BJ (cell line): ENCODE measurements at places on chromosomes 2 and 18. TPM values are rescaled to one million over a fixed set of nuclear protein-coding genes. Genes with fewer than 3 reads are reported as not detected.

- no peak for DNase-seq
Observed at GRCh38 chr2:171579481-171579880, 57.2 kb downstream of the CYBRD1 start.

- no peak for DNase-seq
Observed at GRCh38 chr2:218863021-218863520, 3.5 kb downstream of the WNT6 start.

DNA sequence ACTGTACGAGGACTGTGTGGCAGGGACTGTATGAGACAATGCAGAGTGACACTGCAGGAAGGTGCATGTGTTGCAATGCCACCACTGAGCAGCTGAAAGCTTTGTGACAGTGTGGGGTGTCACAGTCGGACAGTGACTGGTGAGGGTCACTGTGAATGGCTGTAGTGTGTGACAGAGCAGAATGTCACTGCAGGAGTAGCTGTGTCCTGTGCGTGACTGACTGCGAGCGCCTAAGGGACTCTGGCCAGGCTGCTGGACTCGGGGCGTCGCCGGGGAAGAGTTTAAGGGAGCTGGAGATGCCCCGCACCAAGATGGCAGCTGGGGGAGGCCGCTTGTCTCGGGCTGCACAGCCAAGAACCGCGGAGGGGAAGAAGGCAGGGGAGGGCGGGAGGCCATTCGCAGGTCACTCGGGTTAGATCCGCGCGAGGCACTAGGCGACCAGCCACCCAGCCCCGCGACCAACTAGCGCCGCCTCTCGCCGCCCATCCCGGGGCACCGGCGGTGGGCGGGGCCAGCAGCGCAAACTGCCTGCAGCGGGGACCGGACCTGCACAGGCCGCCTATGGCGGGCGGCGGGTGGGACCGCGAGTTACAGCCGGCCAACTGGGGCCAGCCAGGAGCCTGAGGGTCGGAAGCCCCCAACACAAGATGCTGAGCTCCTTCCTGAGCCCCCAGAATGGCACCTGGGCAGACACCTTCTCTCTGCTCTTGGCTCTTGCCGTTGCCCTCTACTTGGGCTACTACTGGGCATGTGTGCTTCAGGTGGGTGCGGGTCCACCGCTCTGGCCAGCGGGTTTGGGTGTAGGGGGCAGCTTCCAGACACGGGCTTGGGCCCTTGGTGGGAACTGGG, at the start of gene ABHD1:
ABHD1 (plus strand) TSS at position 514 of the 849 bp plus-strand sequence; CDS start at position 648, 134 bp downstream.
- DNase-seq: no peak

PTPRN gene
- polyA plus RNA-seq: 3.2 and 7.0 TPM in 2 replicates

SLC4A5 gene
- 0.07 and 0.16 TPM in 2 replicates for polyA plus RNA-seq

SCYGR7 gene
- not detected in 2 replicates for polyA plus RNA-seq

GRCh38 chr2:236889791-236890704, 195.6 kb upstream of the COPS8 start:
- no peak for DNase-seq

DNA sequence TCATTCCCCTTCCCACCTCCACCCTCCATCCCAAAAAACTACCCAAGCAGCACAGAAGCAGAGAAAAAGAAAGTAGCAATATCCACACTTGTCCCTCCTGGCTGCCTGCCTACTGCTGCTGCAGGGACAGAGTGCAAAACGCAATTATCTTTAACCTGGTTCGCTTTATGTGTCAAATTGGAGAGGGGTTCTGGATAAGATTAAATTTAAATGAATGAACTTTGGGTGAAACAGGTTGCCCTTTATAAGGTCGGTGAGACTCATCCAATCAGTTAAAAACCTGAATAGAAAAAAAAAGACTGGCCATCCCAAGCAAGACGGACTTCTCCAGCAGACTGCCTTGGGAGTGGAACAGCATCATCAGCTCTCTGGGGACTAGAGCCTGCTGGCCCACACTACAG, 62.6 kb downstream of the ANKRD44 start:
- DNase-seq: no peak

- DNase-seq: no peak
Observed at GRCh38 chr18:708096-708495, 4.3 kb downstream of the ENOSF1 start.

DNA sequence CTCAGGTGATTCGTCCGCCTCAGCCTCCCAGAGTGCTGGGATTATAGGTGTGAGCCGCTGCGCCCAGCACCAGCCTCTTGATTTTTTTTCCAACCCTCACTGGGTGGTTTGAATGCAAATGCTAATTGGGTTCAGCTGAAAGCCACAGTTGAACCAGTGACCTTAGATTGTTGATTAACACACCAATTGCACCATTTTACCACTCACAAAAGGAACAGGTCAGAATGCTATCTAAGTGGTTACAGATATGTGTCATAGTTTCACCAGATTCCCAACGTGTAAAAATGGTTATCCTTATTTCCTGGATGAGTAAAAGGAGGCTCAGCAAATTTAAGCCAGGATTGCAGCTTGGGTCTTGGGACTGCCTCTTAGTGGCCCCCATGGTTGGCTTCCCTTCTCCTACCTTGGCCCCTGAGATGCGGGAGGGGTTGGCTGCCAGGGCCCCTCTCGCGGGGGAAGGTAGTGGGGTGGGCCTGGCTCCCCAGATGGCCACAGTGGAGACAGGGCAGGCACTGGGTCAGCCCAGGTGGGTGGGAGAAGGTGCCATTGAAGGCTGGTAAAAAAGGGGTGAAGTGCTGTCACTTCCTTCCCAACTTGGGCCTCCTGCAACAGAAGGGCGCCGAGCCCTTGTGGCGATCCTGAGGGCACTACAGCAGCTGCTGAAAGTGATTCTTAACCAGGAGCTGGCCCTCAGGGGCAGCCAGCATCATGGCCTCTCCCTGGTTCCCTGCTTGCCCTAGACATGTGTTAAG, 164.9 kb upstream of the HAAO start:
- DNase-seq: no peak

CXCR1 gene
- not detected in 2 replicates for polyA plus RNA-seq

GRCh38 chr2:241750076-241750840, 15.8 kb downstream of the D2HGDH start:
- no peak for DNase-seq

- no peak for DNase-seq
Observed at GRCh38 chr2:180416627-180417026, 409.5 kb upstream of the CWC22 start.

TGOLN2 gene
- 130 and 132 TPM in 2 replicates for polyA plus RNA-seq

PROKR1 gene
- polyA plus RNA-seq: not detected in 2 replicates

DNA sequence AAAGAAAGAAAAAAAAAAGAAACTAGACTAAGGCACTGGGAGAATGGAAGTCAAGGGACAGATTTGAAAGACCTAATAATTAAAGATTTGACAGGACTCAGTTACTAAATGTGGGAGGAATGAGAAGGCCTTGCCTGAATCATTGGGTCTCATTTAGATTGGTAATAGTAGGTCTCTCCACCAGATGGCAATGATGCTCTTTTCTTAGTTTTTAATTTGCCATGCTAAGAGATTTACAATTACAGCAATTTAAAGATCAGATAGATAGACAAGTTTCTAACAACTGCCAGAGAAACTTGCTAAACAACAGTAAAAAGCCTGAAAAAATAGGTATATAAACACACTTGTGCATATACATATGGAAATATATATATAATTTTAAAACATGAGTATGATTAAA, 153.0 kb downstream of the TMEM247 start:
- peak; percentile 39 for DNase-seq

GTF2A1L gene
- polyA plus RNA-seq: not detected in 2 replicates

GRCh38 chr18:27649621-27650020, 464.5 kb upstream of the CHST9 start:
- DNase-seq: no peak

DNA sequence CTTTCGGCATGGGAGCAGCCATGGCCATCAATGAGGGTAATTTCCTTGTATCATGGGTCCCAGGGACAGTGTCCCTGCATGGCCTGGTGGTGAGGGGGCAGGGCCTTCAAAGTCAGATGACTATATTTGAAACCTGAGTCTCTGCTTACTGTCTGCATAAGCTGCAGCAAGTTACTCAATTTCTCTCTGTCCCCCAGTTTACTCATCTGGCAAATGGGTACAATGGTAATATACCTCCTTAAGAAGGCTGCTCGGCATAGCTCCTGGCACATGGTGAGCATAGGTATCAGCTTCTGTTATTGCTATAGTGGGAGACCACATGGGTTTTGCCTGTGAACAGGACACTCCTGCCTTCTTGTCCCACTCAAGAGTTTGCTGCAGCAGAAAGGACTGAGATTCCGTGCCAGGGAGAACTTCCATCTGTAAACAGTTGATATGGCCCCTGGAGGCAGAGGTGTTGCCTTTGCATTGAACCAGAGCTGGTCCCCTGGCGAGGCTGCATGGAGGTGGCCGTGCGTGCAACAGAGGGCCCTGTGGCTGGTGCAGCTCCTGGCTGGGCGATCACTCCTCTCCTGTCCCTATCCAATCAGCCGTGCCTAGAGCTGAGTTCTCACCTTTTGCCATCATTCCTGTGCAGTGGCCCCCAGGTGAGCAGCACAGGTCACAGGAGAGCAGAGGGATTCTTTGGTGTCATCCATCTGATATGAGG, 22.7 kb upstream of the IGFBP5 start:
- no peak for DNase-seq

GRCh38 chr2:52877703-52878102, 889.9 kb upstream of the CHAC2 start:
- DNase-seq: no peak

GRCh38 chr2:221282386-221282785, 289.7 kb downstream of the EPHA4 start:
- DNase-seq: no peak

- DNase-seq: no peak
Observed at GRCh38 chr2:58195662-58196061, 45.5 kb downstream of the FANCL start.

DNA sequence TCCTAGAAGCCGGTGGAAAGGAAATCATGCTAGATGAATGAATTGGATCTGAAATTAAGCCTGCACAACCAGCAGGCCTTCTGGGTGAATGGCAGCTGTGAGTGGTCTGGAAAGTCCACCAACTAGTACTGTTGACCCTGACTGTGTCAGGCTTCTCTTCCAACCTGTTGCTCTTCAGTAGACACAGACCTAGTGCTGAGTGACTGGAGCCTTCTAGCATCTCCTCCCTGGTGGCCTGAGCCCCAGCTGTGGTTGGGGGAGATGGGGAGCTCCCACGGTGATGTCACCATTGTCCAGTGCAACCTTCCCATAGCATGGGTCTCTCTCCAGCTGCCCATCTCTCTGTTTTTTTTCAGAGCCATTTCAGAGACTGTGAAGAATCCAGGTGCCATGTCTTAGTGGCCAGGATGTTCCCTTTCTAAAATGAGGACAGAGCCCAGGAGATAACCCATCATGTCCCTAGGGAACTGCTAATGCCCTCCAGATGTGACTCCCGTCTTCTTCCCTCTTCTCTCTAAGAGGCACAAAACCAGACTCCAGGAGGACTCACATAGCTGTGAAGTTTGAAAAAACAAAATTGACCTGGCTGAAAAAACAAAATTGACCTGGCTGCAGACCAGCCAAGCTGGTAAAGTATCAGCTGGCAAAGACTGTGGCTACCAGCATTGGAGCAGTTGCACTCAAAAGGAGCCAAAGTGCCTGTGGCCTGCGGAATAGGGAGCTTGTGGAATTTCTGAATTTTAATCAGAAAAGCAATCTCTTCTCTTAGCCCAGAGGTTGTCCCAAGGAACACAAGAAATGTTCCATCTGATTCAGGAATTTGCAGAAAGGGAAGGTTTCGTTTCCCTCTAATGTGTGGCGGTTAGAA, 67.4 kb upstream of the RPL31 start:
- DNase-seq: no peak

DNA sequence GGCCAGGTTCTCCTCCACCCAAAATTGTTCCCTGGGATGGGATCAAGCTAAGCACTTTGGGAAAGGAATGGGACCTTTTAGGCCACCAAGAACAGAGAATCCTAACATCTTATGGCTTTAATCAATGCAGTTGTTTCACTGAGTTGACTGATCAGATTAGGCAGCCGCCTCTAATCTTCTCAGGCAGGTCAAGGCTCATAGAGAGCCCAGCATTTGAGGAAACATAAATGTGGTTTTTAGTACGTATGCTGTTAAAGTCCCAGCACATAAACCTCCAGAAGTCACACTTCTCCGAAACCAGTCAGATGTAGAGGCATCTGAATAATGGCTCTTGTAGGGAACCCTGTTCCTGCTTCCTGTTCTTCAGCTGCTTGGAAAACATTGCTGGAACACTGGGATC, 99.5 kb upstream of the RMDN2 start:
- no peak for DNase-seq

LTBP1 gene
- 106 and 124 TPM in 2 replicates for polyA plus RNA-seq

DNA sequence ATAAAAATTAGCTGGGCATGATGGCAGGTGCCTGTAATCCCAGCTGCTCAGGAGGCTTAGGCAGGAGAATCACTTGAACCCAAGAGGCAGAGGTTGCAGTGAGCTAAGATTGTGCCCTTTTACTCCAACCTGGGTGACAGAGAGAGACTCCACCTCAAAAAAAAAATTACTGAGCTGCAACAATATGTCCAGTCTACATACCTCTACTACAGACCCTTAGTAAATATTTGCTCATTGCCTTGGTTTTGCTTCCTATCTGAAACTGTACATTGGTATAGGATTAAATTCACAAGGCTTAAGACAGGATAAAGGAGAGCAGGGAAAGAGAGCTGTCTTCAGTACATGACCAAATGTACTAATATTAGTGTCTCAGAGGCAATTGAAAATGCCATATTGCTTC, 8.1 kb upstream of the MGAT4A start:
- no peak for DNase-seq

- no peak for DNase-seq
Observed at GRCh38 chr2:239245872-239246721, 154.7 kb downstream of the HDAC4 start.

ATF2 gene
- 60.6 and 70.2 TPM in 2 replicates for polyA plus RNA-seq

ACADL gene
- polyA plus RNA-seq: not detected in 2 replicates

DNA sequence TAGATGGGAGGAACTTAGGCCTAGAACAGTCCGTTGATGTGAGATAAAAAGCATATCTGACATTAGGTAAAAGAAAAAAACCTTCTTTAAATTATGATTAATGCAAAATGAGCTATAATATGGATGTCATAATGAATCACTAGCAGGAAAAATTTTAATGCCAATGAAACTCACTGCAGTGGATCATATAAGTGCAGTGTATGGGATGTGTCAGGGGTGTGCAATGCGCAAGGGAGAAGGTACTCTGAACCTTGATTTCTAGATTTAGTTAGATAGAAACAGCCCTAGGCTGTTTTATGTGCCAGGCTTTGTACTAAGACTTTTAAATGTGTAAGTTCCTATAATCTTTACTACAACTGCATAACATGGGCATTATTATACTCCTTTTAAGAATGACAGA, 50.4 kb upstream of the NXPH2 start:
- no peak for DNase-seq

- DNase-seq: no peak
Observed at GRCh38 chr2:3102922-3103569, 274.6 kb downstream of the EIPR1 start.

KCNK3 gene
- polyA plus RNA-seq: 0.13 and 0.22 TPM in 2 replicates

DNA sequence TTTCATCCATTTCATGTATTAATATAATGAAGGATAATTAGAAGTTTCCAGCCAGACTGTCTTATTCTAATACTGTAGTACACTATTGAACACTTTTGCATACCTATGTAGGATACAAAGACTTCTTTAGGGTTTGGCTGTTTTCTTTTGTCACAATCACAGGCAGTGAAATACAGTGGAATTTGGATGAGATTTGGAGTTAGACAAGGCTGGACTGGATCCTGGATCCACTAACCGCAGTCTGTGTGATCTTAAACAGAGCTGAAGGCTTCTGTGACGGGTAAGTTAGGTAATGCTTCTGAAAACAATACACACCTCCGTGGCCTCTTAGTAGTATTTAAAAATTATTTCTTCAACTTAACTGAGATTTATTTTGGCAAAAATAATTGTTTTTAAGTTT, 1128.6 kb upstream of the CDH2 start:
- DNase-seq: no peak

- no peak for DNase-seq
Observed at GRCh38 chr2:38554973-38555595, 47.6 kb downstream of the HNRNPLL start.
